ENCODE measurements at places on chromosomes 6 and 20.

- no peak for DNase-seq
These were observed 57.0 kb upstream of the VSTM2L start for GRCh38 chr20:37845878-37846277.

DNA sequence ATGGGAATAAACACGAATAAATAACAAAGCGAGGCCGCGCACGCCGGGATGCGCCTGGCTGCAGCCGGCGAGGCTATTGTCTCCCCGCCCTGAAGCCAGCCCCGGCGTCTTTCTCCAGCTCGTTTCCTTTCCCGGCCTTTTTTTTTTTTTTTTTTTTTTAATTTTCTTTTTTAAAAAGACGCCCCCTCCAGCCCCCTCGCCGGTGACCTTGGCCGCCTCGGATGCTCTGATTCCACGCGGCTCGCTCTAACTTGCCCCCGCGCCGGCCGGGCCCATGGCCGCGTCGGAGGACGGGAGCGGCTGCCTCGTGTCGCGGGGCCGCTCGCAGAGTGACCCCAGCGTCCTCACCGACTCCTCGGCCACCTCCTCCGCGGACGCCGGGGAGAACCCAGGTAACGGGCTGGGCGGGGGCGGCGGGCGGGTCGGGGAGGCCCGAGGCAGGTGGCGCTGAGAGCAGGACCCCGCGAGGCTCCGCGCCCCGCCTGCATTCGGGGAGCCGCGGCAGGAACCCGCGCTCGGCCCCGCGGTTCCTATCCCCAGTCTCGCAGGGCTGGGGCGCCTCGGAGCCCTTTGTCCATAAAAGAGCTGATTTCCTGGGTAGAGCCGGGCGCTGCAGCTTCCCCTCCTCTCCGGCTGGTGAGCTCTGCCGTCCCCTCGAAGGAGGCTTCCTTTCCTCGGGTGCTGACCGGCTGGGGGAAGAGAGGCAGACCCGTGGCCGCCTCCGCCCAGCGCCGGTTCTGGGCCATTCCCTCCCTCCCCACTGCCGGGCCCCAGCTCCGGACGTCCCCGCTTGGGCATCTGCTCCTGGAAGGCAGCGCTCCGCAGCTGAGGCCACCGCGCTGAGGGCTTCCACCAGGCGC, 631 bp downstream of the PHACTR3 start:
- DNase-seq = no peak

DNA sequence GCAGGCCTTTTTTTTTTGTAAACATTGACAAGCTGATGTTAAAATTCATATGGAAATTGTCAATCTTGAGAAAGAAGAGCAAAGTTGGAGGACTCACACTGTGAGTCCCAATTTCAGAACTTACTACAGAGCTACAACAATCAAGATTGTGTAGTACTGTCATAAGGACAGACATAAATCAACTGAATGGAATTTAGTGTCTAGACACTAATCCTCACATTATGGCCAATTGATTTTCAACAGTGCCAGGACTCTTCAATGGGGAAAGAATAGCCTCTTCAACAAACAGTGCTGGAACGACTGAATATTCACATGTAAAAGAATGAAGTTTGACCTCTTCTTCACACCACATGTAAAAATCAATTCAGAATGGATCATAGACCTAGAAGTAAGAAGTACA, 60.8 kb downstream of the TGM2 start:
- DNase-seq = no peak

GRCh38 chr20:17650301-17651128, 31.5 kb downstream of the RRBP1 start:
- DNase-seq = no peak

Measured in HFFc6 (cell line).